ENCODE measurements at places on chromosomes 13 and 19.

DNA sequence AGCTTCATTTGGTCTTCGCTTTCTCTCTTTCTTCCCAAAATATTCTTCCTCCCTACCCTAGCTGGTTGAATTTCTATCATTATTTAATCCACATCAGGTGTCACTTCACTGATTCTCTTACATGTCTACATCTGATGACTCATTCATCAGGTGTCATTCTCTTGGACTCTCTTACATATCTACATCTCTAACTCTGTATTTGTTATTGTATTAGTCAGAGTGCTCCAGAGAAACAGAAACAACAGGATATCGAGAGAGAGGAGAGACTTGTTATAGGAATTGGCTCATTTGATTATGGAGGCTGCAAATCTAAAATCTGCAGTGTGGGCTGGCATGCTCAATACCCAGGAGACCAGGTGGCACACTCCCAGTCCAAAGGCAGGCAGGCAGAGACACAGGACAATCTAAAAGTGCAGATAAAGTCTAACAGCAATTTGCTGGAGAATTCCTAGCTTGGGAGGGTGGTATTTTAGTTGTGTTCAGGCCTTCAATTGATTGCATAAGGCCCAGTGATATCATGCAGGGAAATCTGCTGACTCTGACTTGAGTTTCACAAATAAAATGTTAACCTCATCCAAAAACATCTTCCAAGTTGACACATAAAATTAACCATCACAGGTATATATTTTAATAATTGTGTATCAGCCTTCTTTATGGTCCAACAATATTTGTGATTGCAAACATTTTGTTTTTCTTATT is 541.4 kb upstream of the SLITRK5 start:
- no peak for DNase-seq

GRCh38 chr13:35780613-35781012 is 304.1 kb upstream of the MAB21L1 start:
- DNase-seq, result no peak

DNA sequence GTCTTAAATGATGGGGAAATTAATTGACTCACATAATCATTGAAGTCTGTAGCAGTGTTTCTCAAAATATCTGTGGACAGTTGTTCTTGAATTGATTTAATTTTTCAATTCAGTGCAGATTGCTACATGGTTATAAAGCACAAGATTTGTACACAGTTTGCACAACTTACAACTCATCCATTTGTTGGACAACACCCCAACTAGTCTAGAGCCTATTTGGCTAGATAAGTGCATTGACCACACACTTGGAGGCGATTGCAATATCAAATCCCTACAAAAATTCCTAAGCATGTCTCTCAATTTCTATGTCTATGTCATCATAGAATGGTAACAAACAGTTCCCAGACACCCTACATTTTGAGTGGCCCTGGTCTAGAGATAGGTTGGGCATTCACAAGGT is 48.0 kb upstream of the IPO5 start:
- no peak for DNase-seq

GRCh38 chr19:33490041-33490451 is 31.5 kb downstream of the PEPD start:
- no peak for DNase-seq

GRCh38 chr13:32851083-32852069 is 164.8 kb upstream of the KL start:
- no peak for DNase-seq

DNA sequence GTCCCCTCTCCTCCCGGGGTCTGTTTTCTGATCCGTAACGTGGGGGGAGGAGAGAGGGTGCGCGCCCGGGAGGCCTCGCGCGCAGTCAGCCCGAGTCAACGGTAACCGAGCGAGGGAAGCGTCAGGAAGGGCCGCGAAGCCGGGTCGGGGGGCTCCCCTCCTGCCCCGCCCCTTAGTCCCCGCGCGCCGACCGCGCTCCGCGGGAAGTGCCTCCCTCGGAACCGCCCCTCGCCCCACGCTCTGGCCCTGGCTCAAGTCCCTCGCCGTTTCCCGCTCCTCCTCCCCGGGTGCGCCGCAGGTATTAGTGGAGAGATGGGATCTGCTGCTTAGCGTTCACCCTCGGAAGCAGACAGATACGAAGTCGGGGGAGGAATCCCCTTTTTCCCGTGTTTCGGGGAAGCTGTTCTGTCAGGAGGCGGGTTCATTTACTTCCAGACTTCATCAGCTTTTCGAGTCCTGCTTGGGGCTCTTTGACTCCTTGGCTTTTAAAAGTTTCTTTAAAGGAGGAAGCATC is 770 bp downstream of the HNRNPM start:
- DNase-seq, result no peak

GRCh38 chr13:108851660-108852059 is 222.2 kb downstream of the MYO16 start:
- DNase-seq, result no peak

GRCh38 chr13:48431987-48432615 is 19.2 kb upstream of the LPAR6 start:
- no peak for DNase-seq

GRCh38 chr19:342128-342455 is 2.5 kb downstream of the MIER2 start:
- no peak for DNase-seq

- no peak for DNase-seq
Observed at GRCh38 chr19:28224441-28224840, 988.5 kb downstream of the UQCRFS1 start.

- no peak for DNase-seq
Observed at GRCh38 chr13:29857085-29857484, 6.7 kb upstream of the UBL3 start.

GRCh38 chr13:69168436-69168835 is 939.2 kb upstream of the ATXN8OS start:
- DNase-seq, result no peak

- no peak for DNase-seq
Observed at GRCh38 chr19:15091918-15092753, 10.1 kb downstream of the OR1I1 start.

GRCh38 chr19:32702010-32702409 is 10.4 kb downstream of the NUDT19 start:
- DNase-seq, result no peak

GRCh38 chr13:109785892-109786450 is 412 bp downstream of the IRS2 start:
- DNase-seq, result no peak

DNA sequence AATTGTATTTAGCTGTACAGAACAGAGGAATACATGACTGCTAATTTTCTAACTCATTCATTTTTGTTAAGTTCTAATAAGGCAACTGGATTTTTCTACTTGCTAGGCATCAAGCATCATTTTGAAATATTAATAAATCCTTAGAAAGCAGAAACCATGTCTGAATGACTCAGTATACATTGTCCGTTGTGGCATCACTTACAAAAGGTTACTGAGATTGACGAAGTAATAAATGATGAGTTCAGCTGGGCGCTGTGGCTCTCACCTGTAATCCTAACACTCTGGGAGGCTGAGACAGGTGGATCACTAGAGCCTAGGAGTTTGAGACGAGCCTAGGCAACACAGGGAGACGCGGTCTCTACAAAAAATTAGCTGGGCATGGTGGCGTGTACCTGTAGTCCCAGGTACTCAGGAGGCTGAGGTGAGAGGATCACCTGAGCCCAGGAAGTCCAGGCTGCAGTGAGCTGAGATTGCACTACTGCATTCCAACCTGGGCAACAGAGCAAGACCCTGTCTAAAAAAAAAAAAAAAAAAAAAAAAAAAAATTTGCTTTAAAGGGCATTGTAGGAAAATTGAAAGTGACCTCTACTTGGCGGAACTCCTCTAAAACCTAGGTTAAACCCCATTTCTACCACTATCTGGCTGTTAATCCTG is 36.6 kb downstream of the LHFPL6 start:
- DNase-seq, result no peak

GRCh38 chr13:51895906-51896888 is 34.4 kb downstream of the CCDC70 start:
- peak; percentile 21 for DNase-seq

DNA sequence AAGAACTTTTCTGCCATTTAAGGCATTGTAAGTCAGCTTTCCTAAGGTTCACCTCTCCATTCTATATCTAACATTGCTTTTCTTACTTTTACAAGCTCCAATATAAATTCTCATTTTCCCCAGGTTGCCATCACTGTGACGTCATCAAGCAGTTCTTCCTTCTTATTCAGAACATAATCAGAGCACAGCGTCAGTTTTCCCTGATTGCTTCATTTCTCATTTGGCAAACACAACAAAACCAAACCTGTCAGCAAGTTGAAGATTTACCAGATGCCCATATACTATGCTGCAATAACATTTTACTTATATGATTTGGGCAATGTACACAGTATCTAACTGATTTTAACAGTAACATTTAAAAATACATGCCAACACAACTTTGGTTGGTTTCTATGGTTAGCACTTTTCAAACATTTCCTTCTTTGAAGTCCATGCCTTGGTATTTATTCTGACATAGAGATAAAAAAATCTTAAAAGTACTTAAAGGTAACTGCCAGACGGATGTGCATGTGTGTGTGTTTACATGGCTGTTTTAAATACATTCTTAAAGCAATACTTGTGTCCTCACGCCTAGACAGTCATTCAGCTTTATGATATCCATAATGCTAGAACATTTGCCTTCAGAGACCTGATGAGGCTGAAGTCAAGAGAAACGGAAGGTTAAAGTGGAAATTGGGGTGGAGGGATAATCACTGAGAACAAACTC is 264.0 kb downstream of the KLF12 start:
- DNase-seq, result peak; percentile 9

DNA sequence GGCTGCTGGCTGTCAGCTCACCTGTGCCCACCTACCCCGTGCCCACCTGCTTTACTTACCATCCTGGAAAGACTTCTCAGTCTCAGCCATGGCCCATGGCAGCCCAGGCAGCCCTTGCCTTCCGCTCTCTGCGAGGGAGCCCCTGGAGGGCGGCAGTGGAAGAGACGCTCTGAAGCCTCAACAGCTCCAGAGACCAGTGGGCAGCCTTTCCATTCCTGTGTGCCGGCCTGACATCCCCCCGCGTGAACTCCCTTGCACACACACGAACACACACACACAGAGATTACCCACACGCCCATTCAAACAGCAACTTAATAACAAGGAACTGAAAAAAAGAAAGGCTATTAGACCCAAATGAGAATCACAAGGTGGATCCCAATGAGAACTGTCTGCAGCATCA is 14.2 kb upstream of the RASA3 start:
- DNase-seq, result no peak

- DNase-seq, result no peak
Observed at GRCh38 chr19:48149430-48149829, 20.7 kb downstream of the LIG1 start.

DNA sequence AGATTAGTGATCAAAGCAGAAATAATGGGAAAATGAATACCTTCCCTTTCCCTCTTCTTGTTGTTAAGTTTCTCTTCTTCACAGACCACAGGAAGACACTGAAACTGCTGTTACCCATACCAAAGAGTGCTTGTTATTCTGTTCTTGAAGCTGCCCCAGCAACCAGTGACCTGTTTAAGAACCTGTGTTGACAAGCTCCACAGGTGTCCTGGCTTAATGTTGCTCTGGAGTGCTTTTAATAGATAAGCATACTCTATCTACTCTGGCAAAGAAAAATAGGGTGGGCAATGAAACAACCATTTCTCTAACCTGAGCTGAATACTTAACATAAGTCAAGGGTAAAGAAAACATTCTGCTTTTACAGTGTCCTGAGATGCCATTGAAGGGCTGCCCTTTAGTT is 506.7 kb upstream of the GPC6 start:
- DNase-seq, result no peak

DNA sequence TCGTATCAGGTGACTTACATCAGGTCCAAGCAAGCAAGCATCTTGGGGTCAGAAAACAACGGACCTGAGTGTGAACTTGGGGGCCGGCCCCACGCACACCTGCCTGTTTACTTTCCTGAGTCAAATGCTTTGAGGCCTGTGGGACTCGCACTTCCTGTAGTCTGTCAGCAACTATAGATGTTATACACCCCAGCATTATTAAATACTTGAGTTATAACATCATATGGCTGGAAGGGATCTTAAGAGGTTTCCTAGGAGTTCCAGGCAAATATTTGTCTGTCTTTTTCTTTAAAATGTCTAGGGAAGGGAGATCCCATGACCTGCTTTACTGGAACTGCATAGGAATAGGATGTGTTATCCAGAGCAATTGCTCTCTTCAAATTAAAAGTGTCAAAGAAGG is 280.6 kb downstream of the SHISA2 start:
- no peak for DNase-seq

DNA sequence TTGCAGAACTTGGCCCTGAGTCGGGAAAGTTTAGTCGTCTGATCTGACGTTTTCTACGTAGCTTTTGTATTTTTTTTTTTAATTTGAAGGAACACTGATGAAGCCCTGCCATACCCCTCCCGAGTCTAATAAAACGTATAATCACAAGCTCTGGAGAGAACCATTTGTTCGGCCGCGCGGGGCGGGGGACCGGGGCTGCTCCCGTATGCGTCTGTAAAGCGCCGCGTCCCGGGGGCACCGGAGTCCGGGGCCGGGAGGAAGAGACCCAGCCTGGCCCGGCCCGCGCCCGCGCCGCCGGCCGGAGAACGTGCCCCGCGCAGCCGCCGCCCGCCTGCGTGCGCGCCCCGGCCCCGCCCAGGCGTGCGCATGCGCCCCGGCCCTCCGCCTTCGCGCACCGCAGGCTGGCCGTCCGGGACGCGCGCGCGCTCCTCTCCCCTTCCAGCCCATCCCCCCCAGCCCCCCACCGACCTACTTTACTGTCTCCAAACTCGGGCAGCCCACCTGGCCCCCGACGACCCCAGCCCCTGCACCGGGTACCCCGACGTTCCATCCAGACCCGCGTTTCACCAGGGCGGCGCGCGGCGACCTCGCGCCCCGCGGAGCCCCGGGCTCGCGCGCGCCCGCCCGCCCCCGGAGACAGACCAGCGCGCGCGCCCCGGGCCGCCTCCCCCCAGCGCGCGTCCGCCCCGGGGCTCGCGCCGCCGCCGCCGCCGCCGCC is 785 bp upstream of the USF2 start:
- no peak for DNase-seq

GRCh38 chr13:23709536-23709935 is 139.3 kb downstream of the TNFRSF19 start:
- DNase-seq, result no peak
